ENCODE measurements at places on chromosomes 12 and 14.

GRCh38 chr14:103721334-103722120 is 5.9 kb downstream of the ZFYVE21 start:
- no peak for DNase-seq

- no peak for DNase-seq
Measured at GRCh38 chr12:45285717-45286116, 69.8 kb downstream of the ANO6 start.

DNA sequence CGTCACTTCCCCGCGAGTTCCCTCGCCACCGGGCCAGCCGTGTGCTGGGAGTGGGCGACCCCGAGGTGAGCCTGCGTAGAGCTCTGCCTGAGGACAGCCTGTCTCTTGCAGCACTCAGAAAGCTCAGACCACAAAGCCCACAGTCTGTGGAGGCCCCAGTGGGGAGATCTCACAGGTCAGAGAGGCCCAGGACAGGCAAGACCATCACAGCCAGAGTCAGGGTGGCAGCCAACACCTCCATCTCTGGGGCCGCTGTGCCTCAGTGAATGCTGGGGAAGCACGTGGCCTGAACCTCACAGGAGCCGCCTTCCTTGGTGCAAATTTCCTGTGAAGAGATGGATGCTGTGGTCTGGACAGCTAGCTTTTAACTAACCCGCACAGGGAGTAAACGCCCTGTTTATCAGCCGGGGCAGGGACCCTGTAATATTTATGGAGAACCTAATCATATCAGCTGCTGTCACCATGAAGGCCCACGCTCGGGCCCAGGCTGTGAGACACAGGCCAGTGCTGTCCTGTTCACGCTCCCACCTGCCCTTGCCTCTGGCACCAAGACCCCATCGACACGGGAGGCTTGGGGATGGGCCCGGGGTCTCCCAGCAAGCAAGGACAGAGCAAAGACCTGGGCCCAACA is 56.9 kb downstream of the CDC42BPB start:
- no peak for DNase-seq

- DNase-seq: no peak
Measured at GRCh38 chr12:113398346-113399290, 5.1 kb downstream of the SDS start.

GRCh38 chr12:89212339-89212771 is 139.9 kb downstream of the DUSP6 start:
- no peak for DNase-seq

DNA sequence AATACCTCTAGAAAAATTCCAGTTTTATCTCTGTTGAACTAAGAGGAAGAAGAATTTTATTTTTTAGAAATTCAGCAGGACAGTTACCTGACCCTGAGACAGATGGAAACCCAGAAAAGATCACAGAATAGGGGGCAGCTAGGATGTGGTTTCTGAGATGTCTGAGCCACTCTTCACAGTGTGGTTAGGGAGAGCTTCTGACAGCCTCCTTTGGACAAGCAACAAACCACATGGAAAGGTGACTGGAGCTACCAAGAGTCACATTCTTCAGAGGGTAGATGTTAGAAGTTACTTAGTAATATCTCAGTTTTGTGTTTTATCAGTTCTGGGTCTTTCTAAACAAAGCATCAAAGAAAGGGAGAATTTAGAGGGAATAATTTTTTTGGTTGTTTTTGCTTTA is 117.3 kb upstream of the NAP1L1 start:
- DNase-seq: no peak

DNA sequence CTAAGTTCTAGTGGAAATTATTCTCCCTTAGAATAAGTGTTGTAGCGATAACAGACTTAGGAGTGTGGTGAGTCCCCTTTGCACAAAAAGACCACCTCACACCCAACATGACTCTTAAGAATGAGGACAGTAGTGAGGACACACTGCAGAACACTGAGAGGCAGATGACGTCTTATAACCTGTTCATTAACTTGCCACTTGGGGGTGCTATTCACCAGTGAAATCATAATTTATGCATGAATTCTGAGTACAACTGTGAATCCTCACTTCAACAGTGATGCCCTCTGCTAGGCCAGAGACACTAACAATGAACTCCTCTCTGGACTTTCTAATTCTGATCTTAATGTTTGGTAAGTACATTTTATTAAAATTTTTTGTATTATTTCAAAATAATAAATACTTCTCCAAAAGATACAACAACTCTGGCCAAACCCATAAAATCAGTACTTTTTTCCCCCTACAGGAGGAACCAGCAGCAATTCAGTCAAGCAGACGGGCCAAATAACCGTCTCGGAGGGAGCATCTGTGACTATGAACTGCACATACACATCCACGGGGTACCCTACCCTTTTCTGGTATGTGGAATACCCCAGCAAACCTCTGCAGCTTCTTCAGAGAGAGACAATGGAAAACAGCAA is 274.7 kb downstream of the DAD1 start:
- DNase-seq: peak; percentile 82

DNA sequence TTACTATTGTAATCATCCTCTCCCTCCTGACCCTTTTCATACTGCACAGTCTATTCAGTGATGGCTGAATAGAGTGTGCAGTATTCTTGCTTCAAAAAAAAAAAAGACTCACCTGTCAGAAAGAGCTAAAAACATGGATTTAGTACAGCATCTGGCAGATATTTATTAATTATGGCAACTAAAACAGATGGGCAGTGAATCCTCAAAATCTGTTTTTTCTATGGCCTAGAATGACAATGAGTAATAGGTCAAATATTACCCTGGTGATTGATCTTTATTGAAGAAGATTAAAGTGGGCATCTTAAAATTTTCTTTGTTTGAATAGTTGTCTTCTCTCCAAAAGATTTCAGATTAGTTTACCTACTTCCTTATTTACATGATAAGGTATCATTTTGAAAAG is 543.6 kb downstream of the FOXG1 start:
- no peak for DNase-seq

DNA sequence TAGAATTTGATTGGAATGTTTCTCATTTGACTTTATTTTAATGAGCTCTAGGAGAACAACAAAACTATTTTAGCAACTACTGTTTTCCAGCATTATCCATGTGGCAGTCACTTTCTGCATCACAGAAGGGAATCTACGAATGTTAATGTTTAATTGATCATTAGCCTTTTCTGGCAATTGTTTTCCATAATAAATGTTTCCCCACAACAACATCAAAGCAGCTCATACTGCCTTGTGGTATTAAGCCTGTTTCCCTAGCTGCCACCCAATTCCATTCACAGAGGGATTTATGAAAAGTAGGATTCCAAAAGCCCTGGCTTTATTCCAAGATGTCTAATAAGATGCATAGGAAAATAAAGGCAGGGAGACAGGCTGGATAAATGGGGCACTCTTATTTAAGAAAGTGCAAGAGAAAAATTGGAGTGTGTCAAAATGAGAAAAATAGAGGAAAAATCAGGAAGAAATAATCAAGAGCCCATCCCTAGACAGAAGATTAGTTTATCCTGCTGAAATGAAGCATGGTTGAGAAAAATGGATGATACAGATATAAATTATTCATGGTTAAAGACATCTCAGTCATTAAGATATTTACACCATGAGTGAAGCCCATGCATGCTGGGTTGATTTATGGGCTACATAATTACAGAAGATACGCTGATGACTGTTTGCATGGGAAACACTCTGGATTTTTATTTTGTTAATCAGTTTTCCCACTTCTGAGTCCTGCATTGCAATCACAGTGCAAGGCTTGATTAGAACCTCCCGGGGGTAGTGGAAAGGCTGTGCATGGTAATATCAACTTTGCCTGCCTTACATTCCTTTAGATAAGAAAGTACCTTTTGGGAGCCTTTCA is 180.3 kb downstream of the HELB start:
- no peak for DNase-seq

DNA sequence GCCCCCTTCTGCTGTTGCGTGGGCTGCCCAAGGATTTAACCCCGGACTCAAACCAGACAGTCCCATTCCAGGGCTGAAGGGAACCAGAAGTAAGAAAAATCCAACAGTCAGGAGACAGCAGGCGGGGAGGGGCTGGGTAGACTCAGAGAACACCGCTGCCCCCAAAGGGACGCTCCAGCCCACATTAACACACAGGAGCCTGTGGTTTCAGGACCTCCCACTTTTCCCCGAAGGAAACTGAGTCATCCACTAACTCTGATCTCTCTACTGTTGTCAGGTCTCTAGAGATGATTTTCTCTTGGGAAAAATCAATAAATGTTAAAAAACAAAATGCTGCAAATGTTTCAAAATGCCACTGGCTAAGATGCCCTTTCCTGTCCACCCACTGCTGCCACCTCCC is 41.6 kb downstream of the FBXO21 start:
- DNase-seq: no peak
